ENCODE measurements at places on chromosomes 6 and 20.

- DNase-seq = no peak
Measured at GRCh38 chr6:106743612-106744011, 114.2 kb downstream of the QRSL1 start.

- DNase-seq = peak; percentile 95
Measured at GRCh38 chr20:53738039-53738944, 144.7 kb upstream of the ZNF217 start.

DNA sequence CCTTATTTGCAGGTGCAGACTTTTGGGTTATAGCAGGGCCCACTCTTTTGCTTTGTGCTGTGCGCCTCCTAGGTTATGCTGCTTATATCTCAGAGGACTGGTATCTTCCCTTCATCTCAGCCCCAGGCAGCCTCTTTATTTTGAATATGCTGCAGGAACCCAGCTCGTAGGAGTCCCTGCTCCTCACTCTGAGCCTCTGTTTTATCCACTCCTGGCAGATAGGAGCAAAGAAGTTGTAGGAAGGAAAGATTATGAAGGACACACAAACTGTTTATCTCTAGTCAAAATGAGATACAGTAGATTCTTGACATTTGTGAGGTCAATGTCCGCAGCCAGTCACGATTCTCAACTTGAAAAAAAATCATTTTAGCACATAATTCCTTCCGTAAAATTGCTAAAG lies 15.6 kb downstream of the L3MBTL3 start:
- DNase-seq = no peak

DNA sequence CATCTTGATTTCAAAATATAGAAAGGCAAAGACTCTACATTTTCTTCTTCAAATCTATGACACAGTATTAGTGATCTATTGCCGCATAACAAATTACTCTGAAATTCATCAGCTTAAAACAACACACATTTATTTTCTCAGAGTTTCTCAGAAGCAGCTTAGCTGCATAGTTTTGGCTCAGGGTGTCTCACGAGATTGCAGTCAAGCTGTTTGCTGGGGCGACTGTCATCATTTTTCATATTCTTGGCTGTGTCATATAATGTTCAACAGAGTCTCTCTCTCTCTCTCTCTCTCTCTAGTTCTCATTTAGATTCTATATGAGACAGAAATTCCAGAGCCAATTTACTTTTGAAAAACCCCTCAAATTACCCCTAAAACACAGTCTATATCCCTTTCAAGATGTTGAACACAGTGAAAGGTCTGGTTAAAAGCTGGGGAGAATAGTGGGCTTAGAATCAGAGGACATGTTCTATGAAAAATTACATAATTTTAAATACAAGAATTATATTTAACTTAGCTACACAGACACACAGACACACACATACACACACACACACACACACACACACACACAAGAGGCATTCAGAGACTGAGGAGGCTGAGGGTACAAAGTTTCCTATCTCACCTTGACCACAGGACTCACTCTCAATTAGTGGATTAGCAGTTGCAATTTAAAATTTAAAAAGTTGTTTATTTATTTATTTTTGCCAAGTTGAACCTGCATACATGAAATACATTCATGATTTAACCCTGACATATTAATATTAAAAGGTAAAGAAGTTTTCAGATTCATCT lies 86.7 kb downstream of the MKKS start:
- DNase-seq = peak; percentile 43

GRCh38 chr20:61932199-61932592 lies 133.5 kb downstream of the TAF4 start:
- no peak for DNase-seq

- no peak for DNase-seq
Measured at GRCh38 chr6:158991017-158991723, 8.8 kb downstream of the RSPH3 start.

- no peak for DNase-seq
Measured at GRCh38 chr6:41209547-41210320, 8.8 kb upstream of the TREML2 start.

GRCh38 chr6:46327779-46328178 lies 157.0 kb upstream of the ENPP5 start:
- no peak for DNase-seq

DNA sequence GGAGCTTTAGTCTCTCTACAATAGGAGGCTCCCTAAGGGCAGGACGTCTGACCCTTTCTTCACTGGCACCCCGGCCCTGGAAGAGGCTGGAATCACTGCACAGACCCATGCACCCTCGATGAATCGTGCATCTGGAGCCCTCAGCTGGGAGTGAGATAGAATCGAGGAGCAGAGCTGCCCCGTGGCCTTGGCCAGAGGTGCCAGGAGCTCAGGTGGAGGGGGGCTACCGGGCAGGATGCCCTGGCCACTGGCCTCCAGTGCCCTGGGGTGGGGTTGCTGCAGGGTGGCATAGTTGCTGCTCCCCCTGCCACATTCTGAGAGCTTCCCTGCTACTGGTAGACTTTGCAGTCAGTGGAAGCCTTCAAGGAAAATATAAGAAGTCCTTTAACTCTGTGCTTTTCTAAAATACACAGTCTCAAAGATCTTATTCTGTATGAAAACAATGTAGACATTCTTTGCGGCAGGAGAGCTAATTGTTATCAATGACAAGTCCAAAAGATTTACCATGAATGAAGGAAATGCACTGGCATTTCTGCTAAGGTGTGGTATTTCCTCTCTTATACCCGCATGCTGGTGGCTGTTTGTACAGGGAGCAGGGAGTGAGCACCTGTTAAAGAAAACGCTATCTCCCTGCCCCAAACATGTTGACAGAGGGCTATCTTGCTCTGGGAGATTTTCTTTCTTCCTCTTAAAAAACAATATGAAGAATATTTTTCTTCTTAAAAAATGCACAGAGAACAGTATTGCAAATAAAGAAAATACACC lies 122.8 kb downstream of the C6orf118 start:
- no peak for DNase-seq

DNA sequence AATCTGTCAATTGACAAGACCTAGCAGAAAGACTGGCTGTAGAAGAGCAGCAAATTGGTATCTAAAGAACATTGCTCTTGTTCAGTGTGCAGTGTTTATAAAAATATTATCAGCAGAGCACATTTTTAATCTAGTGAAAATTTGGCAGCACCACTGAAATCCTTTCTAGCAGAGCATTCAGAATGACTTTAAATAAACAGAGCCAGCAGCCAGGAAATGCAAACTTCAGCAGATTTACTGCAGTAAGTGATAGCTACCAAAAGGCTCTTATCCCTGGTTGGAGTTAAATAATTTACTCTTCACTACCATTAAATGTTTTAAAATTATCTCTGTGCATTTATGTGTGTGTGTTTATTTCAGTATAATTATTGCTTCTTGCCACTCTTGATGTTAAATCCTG lies 590.9 kb upstream of the CITED2 start:
- peak; percentile 43 for DNase-seq

GRCh38 chr6:45044510-45045252 lies 283.4 kb upstream of the RUNX2 start:
- DNase-seq = no peak

GRCh38 chr6:33927616-33928015 lies 123.8 kb upstream of the MLN start:
- DNase-seq = peak; percentile 49

GRCh38 chr20:45796337-45797065 lies 4.7 kb downstream of the DNTTIP1 start:
- DNase-seq = no peak

DNA sequence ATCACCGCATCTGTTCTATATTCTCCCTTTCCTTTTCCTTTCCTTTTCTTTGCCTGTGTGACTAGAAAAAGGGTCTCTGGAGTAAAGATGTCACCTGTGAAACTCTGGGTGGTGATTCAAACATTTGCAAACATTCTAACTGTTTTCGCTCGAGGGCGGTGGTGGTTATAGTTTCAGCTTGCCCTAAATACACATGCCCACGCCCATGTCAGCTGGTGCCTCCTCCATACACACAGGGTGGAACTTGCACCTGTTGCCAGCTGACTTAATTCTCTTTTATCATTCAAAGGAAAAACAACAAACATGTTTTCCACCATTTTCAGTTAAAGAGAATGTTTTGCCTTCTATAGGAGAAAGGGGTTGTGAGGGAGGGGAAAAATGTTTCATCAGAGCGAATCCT lies 381.9 kb upstream of the ARID1B start:
- DNase-seq = no peak

DNA sequence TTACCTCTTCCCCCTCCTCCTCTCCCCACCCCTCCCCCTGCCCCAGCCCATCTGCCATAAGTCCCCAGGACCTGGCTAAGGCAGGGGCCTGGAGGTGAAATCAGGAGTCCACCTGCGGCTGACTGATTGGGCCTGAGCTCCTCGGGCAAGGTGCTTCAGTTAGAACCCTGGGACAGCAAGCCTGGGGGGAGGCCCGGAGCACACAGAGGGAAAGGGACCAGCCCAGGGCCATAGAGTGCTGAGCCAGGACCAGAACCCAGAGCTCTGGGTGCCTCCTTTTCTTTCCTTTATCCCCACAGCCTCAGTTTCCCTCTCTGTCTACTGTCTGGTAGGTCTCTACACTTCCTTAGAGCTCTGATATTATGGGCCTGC lies 35.7 kb upstream of the VEGFA start:
- no peak for DNase-seq

- DNase-seq = peak; percentile 7
Measured at GRCh38 chr6:152338335-152339125, 298.6 kb downstream of the SYNE1 start.

DNA sequence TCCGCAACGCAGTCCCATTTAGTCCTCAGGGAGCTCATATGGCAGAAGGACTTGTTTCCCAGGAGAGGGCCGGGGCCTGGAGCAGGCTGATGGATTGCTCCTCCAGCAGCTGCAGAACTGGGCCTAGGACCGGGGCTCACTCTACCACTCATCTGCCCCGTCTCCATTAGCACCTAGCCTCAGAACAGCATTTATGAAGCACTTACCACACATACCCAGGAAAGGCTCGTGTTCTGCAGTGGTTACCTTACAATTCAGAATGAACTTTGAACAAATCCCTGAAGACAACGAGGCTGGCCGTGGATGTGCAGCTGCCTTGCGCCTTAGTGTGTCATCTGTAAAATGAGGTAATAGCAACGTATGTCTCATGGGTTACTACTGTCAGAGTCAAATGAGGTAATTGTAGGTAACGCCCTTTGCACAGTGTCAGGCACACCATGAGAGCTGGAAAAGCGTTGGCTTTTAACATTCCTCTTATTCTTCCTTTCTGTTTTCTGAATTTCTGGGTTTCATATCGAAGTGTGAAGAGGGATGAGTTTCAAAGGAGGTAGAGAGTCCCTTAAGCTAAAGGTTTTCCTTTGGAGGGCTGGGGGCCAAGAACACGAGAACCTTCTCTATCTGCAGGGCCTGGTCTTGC lies 46.3 kb upstream of the CD93 start:
- no peak for DNase-seq

GRCh38 chr6:89611666-89612065 lies 26.9 kb downstream of the LYRM2 start:
- peak; percentile 7 for DNase-seq

DNA sequence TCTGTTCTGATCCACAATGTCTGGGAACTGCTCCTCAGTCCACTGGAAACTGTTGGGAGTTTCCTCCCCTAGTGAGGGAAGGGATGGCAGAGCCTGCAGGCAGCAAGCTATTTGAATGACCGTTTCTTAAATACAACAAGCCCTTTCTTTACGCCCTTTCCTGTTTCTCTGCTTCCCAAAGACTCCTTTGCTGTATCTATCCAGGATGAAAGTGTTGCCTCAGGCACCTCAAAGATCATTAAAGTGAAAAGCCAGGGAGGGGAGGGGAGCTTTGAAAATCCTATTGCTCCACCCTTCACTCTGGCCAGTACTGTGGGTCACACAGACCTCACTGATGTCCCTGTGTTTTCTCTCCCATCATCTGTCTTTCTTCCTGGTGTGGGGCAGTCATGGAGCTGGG lies 213.1 kb downstream of the RNF144B start:
- DNase-seq = no peak

DNA sequence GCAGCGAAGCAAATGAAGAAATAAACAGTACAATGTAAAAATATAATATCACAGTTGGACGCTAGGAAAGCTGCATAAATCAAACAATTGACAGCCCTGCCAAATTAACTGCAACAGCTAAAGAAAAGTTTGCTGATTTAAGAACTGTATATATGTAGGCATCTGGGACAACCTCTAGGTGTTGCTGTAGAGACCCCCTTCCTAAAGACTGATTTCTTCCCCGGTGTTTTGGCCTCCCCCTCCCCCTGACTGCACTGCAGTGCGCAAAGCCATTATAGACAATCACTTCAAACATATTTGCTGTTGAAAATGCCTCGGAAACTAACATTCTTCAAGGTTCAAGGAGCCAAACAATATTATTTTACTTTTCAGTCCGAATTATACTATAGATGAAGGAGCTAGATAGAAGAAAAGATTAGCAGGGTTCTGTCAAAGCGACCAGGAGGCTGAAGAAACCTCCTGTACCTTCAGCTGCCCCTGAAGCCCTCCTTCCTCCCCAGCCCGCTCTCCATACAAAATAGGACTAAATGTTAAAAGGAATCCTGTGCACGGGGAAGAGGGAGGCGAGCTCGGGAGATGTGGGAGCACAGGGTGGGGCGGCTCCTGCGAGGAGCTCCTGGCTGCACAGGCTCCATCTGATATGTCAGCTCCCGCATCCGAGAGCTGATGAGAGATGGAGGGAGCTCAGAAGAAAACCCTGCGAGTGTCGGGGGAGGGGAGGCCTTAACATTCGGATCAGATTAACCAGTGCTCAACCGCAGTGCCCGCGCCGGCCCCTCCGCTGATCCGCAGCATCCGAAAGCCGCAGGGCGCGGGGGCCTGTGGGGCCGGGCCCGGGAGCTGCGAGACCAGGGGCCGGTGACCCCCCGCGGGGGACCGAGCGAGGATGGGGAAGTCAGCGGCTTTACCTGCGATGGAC lies 822 bp downstream of the ELOVL4 start:
- peak; percentile 42 for DNase-seq

DNA sequence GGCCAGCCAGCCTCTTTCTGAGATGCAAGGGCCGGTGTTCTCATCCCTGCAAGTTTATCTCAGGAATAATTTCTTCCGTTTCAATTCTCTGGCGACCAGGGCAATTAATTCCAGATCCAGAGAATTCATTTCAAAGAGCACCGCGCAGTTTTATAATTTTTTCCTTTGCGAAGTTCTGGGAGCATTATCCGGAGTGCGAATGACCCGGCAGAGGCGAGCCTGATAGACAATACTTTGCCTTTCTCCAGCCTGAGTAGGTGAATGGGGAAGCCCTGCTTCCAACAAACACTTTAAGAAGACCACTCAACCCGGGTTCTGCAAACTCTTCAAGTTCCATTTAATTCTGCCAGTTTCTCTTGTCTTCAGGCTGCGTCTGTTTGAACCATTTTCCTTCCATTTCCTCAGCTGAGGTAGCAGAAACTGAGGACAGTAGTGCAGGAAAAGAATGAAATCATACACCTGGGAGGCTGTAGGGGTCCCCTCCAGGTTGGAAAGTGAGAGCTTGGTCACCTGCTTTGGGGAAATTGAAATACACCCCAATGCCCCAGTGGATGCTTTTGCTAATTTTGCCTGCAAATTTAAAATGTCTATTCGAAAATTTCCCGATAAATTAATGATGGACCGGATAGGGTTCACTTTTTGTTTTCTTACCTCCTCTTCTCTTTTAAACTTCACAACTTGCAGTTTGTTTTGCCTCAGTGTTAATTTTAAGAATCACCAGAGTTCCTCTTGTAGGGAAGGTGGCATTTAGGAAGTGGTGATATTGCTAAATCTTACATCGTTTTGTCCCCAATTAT lies 1.1 kb downstream of the VGLL2 start:
- DNase-seq = no peak

GRCh38 chr20:44706301-44707017 lies 8.7 kb upstream of the CCN5 start:
- peak; percentile 85 for DNase-seq

All from fibroblast of skin of right quadriceps (primary cell).